Smooth muscle cell of the umbilical artery (primary cell): ENCODE measurements at places on chromosomes 3 and 15. TPM values are rescaled to one million over a fixed set of nuclear protein-coding genes. Genes with fewer than 3 reads are reported as not detected.

Gene IL17RB
- total RNA-seq: not detected in 2 replicates

Gene SUSD5
- total RNA-seq: 1.5 and 3.9 TPM in 2 replicates

Gene HTR3E
- total RNA-seq: not detected in 2 replicates

Gene DUOXA2
- total RNA-seq: not detected in 2 replicates

Gene CFAP91
- total RNA-seq: 1.8 TPM in 1 of 2 replicates, not detected in the other

Gene KBTBD13
- total RNA-seq: not detected in 2 replicates

Gene PAK6
- 0.28 TPM in 1 of 2 replicates, not detected in the other for total RNA-seq

Gene DPPA2
- total RNA-seq: not detected in 2 replicates

Gene CMC1
- total RNA-seq: 2.7 and 3.1 TPM in 2 replicates

Gene KCNH8
- total RNA-seq: under 0.01 TPM in 1 of 2 replicates, not detected in the other

Gene FES
- total RNA-seq: 15.4 and 27.4 TPM in 2 replicates

Gene LMAN1L
- not detected in 2 replicates for total RNA-seq

Gene SLC38A3
- total RNA-seq: not detected in 2 replicates

Gene C3orf20
- total RNA-seq: 0.05 TPM in 1 of 2 replicates, not detected in the other

Gene OIP5
- total RNA-seq: 0.59 and 2.1 TPM in 2 replicates

Gene CEP19
- total RNA-seq: 2.5 and 5.0 TPM in 2 replicates

Gene KLF15
- 0.59 TPM in 1 of 2 replicates, not detected in the other for total RNA-seq

Gene P2RY13
- total RNA-seq: not detected in 2 replicates

Gene P4HTM
- 34.6 and 43.9 TPM in 2 replicates for total RNA-seq

Gene HGD
- total RNA-seq: 2.1 and 3.0 TPM in 2 replicates

Gene HCN4
- total RNA-seq: not detected in 2 replicates

Gene GMNC
- total RNA-seq: 0.30 TPM in 1 of 2 replicates, not detected in the other

Gene CYP1A1
- 0.30 TPM in 1 of 2 replicates, not detected in the other for total RNA-seq

Gene TLR9
- total RNA-seq: under 0.01 TPM in 1 of 2 replicates, not detected in the other

Gene MAP1A
- total RNA-seq: 60.0 and 132 TPM in 2 replicates

Gene PPIP5K1
- total RNA-seq: 20.8 and 81.9 TPM in 2 replicates

Gene TMEM212
- not detected in 2 replicates for total RNA-seq
